ENCODE measurements at places on chromosomes 2 and 18.
A peak's percentile ranks its signal among the peaks of the same experiment; 100 is the strongest.

GRCh38 chr2:100993294-100993693 is 8.8 kb upstream of the RPL31 start:
- DNase-seq, result no peak

- DNase-seq, result peak; percentile 78
These were observed 258.5 kb downstream of the TWIST2 start for GRCh38 chr2:239106314-239106908.

DNA sequence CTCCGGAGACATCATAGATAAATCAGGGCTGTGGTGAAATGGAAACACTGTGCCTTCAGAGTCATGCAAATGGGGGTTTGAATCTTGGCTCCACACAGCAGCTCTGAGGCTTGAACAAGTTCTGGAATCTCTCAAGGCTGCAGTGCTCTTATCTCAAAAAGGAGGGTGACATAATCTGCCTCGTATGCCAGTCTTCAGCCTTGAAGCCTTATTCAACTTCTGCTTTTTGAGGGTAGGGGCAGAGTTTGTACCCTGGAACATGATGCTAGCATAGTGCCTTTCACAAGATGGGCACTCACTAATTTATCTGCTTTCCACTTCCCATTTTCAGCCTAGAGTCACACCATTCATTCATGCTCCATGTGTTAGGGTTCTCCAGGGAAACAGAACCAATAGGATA is 42.3 kb downstream of the GATA6 start:
- DNase-seq, result no peak

DNA sequence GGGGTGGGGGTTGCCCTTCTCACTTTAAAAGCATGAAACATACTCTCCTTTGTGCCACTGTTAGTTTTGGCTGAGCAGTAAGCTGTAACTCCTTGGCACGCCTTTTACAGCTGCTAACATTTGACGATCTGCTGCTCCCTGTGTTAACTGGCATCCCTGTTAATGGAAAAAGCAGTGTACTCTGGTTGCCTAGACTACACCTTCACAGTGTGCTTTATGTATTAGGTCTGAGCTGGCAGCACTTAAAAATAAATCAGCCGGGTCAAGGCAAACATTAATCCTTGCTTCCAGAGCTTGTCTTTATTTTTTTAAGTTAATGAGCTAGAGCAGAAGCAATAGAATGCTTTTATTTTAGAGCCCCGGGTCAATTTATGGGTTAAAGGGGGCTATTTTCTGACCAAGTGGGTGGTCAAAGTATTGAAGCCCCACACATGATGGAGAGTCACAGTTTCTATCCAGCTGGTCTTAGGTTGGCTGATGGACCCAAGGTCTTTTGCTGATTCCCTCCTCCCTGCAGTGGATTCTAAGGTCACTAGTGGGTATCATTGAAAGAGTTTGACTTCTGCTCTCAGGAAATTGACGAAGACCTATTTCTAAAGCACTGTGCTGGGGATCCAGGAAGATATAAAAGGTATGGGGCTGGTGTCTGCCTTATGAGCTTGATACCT is 54.5 kb downstream of the CFAP221 start:
- DNase-seq, result no peak

- peak; percentile 66 for DNase-seq
These were observed 53.8 kb downstream of the TGOLN2 start for GRCh38 chr2:85273738-85274731.

DNA sequence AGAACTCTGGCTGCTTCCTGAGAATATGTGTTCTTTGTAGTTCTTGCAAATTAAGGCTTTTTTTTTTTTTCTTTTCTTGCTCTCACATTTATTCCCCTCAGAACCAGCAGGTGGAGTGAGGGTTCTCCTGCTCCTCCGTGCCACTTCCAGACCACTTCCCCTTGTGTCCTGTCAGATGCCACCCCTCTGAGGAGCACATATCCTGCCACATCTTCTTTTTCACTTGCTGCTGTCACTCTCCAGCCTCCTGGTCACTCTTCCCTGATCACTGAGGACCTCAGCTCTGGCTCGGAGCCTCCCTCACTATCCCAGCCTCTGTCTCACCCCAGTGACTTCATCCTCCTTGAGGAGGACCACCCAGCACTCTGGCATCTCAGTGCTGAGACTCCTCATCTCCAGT is 100.5 kb downstream of the TACR1 start:
- DNase-seq, result peak; percentile 52

DNA sequence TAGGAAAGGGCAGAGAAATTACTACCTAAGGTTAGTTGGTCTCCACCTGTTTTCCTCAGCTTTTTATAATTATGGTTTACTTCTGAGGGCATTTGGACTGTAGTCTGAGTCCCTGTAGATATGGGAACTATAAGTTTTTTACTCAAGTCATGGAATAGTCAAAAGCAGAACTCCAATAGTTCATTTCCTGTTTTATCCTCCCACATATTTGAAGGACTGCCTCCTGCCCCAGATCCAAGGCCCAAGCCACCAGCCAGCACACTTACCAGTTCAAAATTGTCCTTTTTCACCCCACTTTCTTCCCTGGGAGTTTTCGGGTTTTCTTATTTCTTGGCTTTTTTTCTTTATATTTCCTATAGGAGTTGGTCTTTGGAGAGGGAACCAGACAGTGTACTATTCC is 164.1 kb downstream of the MBD5 start:
- no peak for DNase-seq

DNA sequence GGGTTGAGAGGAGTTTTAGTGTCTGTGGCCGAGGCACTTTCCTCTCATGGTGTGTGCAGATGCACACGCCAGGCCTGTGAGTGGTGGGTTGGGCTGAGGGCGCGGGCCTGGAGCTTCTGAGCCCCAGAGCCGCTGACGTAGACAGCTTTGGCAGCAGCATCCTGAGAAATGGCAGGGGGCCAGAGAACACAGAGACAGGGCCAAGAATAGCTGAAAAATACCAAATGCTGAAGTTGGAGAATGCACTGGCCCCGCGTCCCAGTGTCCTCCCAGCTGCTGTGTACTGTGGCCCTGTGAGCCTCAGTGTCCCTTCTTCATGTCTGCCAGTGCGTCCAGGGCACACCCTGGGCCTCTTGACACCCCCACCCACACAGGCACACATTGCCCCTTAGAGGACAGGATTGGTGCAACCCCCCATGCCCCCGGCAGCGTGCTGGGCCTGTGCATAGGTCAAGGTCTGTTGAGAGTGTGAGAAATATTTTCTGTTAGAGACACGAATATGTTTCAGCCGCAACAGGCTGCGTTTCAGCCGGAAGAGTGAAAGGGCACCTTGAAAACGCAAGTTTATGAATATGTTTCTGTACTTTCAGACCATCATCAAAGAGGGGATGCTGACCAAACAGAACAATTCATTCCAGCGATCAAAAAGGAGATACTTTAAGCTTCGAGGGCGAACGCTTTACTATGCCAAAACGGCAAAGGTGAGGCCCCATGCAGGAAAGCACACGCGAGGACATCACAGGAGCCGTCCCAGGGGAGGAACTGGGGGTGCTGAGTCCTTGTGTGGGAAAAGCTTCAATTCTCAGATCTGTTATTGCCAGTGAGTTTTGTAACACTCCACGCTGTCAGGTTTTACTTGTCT is 33.6 kb downstream of the DGKD start:
- DNase-seq, result peak; percentile 96

GRCh38 chr2:237511433-237511832 is 24.4 kb downstream of the MLPH start:
- DNase-seq, result peak; percentile 73

- peak; percentile 46 for DNase-seq
These were observed 23.5 kb upstream of the BZW1 start for GRCh38 chr2:200788121-200788718.

- no peak for DNase-seq
These were observed 604.2 kb downstream of the GALR1 start for GRCh38 chr18:77853859-77854258.

DNA sequence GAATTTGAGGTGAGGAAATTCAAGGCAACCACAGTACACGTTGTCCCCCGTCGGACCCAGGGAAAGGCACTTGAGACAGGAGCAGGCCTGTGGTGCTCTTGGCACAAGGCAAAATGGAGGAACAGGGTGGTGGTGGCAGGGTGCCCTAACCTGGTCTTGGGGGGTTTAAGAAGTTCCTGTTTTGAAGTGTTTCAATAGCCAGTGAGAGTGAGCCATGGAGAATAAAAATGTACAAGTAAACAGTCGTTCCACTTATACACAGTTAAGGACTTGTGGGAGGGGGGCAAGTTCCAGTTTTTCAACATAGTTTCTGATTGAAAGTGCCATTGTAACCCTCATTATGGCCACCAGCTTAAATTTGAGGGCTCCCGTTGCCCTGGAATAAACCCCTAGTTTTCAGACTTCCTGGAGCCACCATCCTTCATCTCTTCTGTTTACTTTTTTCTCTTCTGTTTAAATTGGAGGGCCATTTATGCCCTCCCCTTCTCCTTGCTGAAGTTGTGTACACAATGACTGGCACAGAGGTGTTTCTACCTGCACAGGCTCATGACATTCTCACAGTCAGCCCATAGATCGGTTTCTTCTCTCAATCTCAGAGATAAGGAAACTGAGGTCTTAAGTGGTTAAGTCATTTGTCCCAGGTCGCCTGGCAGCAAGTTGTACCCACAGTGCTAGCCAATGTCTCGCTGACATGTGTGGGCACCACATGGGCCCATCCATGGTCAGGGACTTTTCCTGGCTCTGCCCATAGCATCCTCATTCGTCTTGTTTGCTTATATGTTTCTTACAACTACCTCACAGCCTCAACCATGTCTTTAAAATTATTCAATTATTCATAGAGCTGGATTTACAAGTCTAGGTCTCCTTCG is 66.0 kb upstream of the ST3GAL5 start:
- no peak for DNase-seq

- no peak for DNase-seq
These were observed 228.1 kb upstream of the PXDN start for GRCh38 chr2:1972422-1972821.

GRCh38 chr2:65292461-65293011 is 64.9 kb downstream of the ACTR2 start:
- DNase-seq, result no peak

GRCh38 chr2:155770516-155770915 is 562.0 kb downstream of the NR4A2 start:
- peak; percentile 31 for DNase-seq

DNA sequence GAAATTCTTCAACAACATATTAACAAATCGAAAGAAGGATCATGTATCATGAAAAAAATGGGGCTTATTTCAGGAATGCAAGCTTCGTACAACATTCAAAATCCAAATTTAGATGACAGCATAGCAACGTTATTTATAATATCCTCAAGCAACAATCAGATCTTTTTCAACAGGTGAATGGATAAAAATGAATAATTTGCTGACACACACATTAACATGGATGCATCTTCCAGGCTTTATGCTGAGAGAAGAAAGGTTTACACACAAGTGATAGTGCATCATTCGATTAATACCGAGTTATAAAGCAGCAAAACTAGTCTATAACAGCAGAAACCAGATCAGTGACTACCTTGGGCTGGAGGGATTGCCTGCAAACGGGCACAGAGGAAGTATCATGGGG is 209.5 kb upstream of the TPO start:
- no peak for DNase-seq

DNA sequence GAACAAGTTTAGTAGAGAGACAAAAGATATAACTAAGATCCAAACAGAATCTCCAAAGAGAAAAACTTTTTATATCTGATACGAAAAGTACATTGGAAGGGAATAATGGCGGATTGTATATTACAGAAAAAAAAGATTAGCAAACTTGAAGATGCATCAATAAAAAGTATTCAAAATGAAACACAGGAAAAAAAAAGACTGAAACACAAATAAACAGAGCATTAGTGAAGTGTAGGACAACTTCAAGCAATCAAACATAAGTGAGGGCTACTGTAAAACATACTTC is 41.1 kb upstream of the MYCN start:
- DNase-seq, result no peak

DNA sequence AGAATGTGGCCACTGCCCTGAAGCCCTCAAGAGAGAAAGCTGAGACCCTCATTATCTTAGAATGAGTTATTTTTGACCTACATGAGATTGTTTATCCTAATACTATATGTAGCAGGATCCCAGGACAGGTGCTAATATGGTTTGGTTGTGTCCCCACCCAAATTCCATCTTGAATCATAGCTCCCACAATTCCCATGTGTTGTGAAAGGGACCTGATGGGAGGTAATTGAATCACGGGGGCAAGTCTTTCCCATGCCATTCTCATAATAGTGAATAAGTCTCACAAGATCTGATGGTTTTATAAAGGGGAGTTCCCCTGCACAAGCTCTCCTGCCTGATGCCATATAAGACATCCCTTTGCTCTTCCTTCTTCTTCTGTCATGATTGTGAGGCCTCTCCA is 76.8 kb downstream of the CCBE1 start:
- no peak for DNase-seq

GRCh38 chr18:55096263-55096951 is 137.1 kb upstream of the CCDC68 start:
- peak; percentile 82 for DNase-seq

- DNase-seq, result no peak
These were observed 2.7 kb downstream of the ST8SIA5 start for GRCh38 chr18:46754188-46754587.

- no peak for DNase-seq
These were observed 23.4 kb downstream of the CROCC2 start for GRCh38 chr2:240929364-240930095.

- no peak for DNase-seq
These were observed 267.7 kb downstream of the TWIST2 start for GRCh38 chr2:239115616-239116015.

DNA sequence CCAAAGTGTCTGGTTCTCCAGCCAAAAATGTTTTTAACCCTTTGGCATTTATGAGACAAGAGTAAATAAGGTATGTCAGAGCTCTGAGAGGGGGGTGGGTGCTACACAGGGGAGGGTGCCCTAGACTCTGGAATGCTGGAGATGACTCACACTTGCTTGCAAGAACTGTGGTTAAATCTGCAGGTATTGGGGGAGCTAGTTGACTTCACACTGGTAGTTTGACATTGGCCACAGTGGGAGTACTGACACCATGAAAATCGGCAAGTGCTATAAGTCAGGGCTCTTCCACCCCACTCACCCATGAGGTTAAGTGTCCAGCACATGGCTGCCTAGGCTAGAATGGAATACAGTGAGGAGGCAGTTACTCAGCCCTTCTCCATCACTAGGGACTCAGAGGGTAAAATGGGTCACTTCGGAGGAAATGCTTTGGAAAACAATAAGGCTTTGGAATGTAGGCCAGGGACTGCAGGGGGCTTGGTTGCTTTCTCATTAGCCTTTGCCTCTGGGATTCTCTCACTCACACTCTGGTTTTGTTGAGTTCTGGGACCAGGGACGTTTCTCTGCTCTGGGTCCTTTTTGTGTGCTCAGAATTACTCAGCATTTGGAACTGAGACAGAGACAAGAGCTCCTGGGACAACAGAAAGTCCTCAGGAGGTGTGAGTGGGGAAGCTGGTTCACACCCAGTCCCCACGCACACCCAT is 91.6 kb downstream of the ACKR3 start:
- DNase-seq, result peak; percentile 13

DNA sequence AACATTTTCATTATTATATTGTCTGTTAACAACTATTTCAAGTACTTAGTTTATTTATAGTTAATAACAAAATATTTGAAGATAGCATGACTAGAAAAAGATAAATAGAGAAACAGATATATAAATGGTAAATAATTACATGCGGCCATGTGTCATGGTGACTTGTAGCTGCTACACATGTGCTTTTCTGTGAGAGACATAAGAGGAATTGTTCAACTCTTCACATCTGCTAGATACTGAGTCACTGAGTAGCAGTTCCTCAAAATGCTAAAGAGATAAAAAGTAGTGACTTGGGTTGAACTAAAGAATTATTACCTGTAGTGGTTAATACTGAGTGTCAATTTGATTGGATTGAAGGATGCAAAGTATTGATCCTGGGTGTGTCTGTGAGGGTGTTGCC is 37.5 kb upstream of the SCN9A start:
- DNase-seq, result no peak

- no peak for DNase-seq
These were observed 31.5 kb downstream of the TMEM37 start for GRCh38 chr2:119463136-119463535.

Data from adipocyte (in vitro differentiated cells).